ENCODE measurements at places on chromosomes 3 and 15.

DNA sequence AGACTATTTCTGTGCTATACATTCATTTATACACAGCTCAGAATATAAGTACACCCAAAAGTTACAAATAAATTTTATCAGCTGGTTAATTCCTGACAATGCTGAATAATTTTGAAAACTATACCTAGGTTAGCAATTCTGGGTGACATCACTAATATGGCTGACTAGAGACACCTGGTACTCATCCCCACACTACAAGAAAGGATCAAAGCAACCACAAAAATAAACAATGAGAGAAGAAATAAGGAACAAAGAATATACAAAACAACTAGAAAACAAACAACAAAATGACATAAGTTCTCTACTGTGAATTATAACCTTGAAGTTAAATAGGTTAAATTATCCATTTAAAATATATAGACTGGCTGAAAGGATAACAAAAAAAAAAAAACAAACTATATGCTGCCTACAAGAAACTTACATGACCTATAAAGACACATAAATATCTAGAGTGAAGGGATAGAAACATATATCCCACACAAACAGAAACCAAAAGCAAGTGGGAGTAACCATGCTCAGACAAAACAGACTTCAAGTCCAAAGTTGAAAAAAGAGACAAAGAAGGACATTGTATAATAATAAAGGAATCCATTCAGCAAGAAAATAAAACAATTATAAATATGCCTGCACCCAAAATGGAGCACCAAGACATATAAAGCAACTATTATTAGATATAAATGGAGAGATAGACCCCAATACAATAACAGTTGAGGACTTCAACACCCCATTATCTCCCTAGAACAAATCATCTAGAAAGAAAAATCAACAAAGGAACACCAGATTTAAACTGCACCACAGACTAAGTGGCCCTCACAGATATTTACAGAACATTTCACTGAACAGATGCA, 57.8 kb downstream of the IMPG2 start:
- DNase-seq, result no peak

DNA sequence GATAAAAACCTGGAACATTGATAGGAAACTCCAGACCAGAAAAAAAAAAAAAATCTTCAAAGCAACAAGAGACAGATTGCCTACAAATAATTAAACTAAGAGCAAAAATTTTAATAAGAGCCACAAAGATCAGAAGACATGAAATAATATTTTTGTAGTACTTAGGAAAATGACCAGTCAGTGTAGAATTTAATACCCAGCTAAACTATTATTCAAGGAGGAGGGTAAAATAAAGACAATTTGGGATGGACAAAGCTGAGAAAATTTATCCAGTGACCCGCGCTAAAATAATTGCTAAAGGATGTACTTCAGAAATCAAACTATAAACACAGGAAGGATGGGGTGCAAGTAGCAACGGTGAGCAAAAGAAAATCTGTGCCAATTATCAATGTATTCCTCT, 133.2 kb downstream of the AQP9 start:
- DNase-seq, result no peak

- DNase-seq, result no peak
Observed at GRCh38 chr3:193241716-193242115, 694 bp downstream of the PLAAT1 start.

DNA sequence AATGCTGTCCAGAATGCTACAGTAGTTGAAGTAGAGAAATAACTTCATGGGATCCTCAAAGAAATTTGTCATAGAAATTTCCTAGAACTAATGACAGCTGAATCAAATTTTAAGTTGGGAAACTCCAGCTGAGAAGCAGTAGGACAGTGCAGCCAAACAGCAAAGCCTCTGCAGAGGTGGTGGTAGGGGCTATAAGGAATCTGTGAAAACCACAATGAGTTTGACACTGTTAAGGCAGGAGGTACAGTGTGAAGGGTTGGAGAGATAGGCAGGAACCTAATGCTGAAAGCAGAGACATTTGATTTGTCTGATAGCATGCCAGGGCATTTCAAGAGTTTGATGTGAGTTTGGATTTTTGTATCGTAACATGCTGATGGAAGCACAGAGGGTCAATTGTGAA, 22.0 kb downstream of the ASTE1 start:
- DNase-seq, result no peak

DNA sequence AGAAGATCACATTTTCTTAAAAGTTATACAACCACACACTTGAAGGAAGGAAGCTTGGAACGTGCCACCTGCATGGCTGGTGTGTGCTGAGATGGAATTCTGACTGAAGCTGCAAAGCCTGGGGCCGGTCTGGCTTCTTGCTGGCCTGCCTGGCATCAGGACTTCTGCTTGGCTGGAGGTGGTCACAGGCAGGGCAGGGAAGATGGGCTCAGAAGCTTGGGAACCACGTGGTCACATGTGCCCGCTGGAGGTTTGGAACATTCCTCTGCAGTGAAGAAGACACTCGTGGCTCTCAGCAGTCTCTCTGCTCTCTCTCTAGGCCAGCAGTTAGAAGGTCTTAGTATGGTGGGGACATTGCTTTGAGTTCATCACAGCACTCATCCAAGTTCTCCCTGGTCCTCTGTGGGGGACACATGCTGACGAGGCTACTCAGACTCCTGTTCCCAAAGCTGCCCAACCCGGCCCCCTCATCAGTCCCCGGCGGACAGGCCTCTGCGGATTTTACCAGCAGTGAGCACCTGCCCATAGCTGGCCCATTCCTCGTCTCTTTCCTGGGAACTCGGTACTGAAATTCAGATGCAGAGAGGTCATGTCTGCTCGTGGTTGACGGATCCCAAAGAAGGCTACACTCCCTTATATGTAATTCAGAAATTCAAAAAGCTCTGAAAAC, 229.0 kb downstream of the ADAMTS17 start:
- no peak for DNase-seq

DNA sequence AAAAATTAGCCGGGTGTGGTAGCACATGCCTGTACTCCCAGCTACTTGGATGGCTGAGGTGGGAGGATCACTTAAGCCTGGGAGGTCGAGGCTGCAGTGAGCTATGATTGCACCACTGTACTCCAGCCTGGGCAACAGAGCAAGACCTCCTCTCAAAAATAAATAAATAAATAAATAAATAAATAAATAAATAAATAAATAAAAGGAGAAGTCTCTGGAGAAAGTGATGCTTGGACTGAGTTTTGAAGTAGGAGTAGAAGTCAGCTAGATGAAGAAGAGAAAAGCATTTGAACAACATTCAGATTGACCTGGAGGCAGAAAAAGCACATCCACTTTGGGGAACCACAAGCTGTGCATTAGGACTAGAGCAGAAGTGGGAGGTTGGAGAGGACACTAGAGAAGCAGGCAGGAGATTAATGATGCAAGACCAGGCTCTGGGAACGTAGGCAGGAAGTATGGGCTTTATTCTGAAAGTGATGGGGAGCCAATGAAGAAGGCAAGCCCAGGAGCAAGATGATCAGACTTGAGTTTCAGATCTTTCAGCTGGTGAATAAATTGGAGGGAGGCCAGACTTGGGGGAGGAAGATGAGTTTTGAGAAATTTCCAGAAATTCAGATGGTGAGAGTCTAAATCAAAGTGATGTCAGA, 48.7 kb downstream of the KLHL6 start:
- no peak for DNase-seq

GRCh38 chr3:13316603-13317002, 103.5 kb downstream of the NUP210 start:
- no peak for DNase-seq

DNA sequence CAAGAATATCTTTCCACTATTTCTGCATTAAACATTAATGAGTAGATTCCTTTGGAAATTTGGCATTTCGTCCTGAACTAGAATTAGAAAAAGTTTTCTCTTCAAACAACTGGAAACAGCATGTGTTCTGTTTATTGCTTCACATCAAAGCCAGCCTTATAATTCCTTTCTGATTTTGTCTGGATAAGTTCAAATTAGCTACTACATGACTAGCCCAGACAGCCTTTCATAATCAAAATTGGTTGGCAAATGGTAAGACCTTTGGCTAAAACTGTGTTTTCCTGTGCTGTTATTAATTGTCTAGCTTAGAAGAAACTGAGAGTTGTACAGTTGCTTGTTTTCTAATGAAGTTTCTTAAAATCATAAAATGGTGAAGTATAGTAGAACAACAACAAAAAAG, 52.7 kb upstream of the P3H2 start:
- no peak for DNase-seq

Data from activated T-cell treated with anti-CD3 and anti-CD28 coated beads for 1 hour (primary cell).